ENCODE measurements at places on chromosomes 7 and 10.

GRCh38 chr7:45689011-45689796 is 115.0 kb downstream of the ADCY1 start:
- DNase-seq: peak; percentile 43

DNA sequence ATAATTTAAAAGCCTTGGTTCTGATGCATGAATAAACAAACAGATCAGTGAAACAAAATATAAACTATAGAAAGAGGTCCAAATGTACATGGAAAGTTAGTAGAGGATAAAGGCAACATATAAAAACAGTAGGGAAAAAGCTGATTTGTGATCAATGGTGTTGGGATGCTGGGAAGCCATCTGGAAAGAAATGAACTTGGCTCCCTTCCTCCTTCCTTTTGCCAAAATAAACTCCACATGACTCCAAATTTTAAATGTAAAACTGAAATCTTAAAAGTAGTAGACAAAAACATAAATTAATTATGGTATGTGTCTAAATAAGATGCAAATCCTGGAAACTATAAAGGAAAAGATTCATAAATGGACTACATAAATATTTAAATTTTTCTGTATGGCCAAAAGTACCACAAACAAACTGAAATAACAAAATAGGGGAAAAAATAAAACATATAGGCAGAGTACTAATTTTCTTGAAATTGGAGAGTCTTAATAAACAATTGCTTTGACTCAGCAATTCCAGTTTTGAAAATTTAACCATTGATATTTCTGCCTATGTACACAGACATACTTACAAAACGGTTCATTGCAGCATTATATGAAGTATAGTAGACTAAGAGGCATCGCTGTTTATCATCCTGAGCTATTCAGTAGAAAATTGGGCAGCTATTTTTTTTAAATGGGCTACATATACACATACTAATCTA is 77.0 kb upstream of the TRIM24 start:
- no peak for DNase-seq

GRCh38 chr7:141550386-141551093 is 670 bp upstream of the AGK start:
- DNase-seq: no peak

- DNase-seq: no peak
Observed at GRCh38 chr10:67075491-67075971, 149.7 kb downstream of the LRRTM3 start.

GRCh38 chr10:91909117-91909677 is at the start of gene FGFBP3:
TSS of gene FGFBP3 (minus strand) at chr10:91909486. CDS start at chr10:91908969, 517 bp downstream.
- peak; percentile 82 for DNase-seq

DNA sequence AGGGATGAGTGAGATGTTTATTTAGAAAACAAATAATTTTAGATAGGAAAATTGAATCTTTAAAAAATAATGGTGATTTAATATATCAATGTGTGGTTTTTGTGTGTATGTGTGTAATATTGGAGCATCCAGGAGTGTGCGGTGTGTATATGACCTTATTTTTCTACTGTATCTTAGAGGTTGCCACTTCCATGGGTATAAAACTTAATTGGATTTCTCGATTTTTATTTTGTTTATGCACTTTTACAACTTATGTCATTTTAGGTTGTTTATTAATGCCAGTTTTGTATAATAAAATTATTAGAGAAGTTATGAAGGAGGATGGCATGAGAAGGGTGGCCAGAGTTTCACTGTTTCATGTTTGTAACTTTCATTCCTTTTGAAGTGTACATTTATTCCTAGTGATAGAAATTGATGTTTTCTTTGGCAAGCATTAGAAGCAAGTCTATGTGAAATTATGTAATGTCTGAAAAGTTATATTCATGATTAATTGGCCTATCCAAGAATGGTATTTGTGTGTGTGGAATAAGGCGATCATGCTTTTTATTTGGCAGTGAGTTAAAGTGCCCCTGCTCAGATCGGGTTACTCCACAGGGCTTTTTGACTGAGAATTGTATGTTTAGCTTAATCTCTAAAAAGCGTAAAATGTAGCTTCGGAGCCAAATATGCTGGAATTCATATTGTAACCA is 110.3 kb downstream of the KAT6B start:
- DNase-seq: no peak

DNA sequence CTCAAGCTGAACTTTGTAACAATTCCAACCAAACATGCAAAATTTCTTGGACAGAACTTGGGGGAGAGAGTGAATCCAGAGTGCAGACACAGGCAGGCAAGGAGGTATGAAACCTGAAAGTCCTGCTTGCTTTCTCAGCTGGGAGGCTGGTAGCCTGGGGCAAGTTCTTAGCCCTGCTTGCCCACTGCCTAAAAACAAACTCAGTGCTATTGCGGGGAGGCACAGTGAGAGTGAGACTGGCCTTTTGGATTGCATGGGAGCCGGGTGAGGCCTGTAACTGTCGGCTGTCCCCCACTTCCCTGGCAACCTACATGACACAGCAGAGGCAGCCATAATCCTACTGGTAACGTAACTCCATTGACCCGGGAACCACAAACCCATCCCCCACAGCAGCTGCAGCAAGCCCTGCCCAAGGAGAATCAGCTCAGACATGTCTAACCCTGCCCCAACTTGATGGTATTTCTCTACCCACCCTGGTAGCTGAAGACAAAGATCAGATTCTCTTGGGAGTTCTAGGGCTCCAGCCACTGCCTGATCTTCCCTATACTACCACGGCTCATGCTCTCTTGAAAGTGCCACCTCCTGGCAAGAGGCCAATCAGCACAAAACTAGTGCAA is 663.6 kb downstream of the GRM8 start:
- no peak for DNase-seq

GRCh38 chr10:35516102-35516670 is 89.0 kb upstream of the GJD4 start:
- DNase-seq: no peak

DNA sequence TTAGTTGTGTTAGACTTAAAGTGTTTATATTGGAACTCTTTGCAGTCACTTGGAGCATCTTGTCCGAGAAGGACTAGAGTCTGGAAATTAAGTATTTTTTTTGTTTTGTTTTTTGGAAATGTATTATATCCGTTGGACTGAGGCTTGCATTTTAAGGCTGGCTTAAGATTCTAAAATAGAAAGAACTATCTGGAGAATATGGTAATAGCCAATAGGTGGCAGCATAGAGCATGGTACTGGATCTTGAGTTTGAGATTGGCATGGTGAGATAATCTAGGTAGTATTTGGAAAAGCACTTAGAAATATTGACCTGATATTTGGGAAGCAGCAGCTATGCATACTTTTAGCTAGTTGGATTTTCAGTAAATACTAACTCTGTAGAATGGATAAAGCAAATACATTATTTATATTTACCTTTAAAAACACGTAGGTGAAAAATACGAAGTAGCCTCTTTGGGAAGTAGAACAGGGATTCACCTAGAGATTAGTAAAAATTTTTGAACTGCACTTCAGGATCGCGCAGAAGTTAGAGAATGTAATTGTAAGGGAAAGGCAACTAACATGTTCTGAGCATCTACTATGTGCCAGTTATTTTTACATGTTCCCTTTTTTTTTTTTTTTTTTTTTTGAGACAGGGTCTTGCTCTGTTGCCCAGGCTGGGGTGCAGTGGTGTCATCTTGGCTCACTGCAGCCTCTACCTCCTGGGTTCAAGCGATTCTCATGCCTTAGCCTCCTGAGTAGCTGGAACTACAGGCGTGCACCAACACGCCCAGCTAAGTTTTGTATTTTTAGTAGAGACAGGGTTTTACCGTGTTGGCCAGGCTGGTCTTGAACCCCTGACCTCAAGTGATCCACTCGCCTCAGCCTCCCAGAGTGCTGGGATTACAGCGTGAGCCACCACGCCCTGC is 78.6 kb downstream of the LCOR start:
- peak; percentile 54 for DNase-seq

DNA sequence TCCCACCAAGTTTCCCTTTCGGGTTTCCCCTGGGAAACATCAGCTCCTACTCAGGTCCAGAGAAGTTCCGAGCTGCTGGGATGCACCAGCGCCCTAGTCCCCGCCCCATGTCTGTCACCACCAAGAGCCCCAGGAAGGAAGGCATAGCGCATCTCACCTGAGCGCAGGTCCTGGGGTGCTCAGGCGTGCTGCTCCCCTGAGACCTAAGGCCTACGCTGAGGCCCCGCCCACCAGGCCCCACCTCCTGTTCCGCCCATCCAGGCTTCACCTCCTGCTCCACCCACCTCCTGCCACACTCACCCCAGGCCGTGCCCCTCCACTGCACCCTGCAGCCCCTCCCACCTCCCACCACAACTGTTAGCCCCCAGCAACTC is 1.2 kb upstream of the TFR2 start:
- no peak for DNase-seq

DNA sequence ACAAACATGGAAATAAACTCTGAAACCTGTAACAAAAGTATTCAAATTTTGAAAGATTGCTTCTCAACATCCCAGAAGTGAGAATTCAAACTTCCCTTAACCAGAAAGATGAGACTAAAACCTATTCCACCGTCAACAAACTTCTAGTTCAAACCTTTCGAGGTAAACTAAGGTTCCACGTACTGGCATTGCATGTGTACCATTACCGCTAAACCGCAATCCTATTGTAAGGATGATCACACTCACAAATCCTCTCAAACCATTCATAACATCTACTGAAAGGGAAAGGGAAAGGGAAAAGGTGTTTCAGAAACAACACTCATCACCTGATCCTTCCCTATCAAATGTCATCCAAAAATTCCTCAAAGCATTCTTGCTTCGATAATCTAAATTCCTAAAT is 3.1 kb downstream of the SMURF1 start:
- DNase-seq: no peak

DNA sequence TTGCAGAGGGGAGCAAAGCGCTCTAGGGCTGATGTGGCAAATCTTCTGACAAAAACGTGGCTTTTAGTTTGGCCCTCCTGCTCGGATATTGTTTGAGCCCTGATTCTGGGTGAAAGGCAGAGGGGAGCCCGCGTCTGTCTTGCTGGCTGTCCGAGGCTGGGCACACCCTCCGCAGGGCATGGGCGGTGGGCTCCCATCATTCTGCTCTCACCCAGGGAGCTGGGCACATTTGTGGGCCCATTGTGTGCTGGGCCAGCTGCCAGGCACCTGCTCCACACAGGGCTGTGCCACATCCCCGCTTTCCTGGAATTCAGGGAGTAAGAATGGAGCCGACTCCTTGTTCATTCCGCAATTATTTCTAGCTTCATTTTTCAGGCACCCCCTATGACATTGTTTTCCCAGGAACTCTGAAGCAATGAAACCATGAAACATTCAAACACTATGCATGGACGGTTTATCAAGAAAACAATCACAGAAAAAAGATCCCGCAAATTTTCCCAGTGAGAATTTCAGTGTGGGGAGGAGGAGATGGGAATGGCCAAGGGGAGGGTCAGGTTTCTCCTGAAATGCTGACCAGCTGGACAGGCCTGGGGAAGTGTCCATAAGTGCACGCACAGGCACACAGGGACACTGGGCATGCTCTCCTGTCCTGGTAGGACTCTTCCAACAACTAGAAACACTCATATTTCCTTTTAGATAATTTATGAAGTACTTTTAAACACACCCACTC is 341.1 kb downstream of the CXCL12 start:
- DNase-seq: no peak

- DNase-seq: no peak
Observed at GRCh38 chr7:33457039-33457438, 327.7 kb downstream of the BBS9 start.

DNA sequence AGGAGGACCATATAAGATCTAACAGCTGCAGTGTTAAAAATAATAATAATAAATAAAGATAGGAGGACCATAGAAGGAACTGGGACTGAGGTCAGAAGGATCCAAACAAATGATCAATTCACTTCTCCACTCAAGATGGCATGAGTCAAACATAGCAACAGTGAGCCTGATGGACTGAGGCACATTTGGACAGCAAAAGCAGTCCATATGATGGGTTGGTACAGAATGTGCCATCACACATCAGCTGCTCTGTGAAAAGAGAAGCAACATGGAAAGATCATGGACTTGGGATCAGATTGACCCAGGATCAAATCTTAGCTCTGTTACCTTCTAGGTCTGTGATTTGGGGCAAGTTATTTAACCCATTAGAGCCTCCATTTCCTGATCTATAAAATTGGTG is 188.9 kb upstream of the KMT2E start:
- no peak for DNase-seq

- no peak for DNase-seq
Observed at GRCh38 chr7:140745266-140746058, 49.0 kb downstream of the NDUFB2 start.

- no peak for DNase-seq
Observed at GRCh38 chr7:31815796-31816195, 128.8 kb downstream of the PPP1R17 start.

- DNase-seq: no peak
Observed at GRCh38 chr10:42707234-42707633, 68.9 kb upstream of the ZNF33B start.

GRCh38 chr10:27245836-27246235 is 5.2 kb upstream of the ACBD5 start:
- no peak for DNase-seq

GRCh38 chr10:77223526-77224460 is 413.8 kb downstream of the KCNMA1 start:
- no peak for DNase-seq

DNA sequence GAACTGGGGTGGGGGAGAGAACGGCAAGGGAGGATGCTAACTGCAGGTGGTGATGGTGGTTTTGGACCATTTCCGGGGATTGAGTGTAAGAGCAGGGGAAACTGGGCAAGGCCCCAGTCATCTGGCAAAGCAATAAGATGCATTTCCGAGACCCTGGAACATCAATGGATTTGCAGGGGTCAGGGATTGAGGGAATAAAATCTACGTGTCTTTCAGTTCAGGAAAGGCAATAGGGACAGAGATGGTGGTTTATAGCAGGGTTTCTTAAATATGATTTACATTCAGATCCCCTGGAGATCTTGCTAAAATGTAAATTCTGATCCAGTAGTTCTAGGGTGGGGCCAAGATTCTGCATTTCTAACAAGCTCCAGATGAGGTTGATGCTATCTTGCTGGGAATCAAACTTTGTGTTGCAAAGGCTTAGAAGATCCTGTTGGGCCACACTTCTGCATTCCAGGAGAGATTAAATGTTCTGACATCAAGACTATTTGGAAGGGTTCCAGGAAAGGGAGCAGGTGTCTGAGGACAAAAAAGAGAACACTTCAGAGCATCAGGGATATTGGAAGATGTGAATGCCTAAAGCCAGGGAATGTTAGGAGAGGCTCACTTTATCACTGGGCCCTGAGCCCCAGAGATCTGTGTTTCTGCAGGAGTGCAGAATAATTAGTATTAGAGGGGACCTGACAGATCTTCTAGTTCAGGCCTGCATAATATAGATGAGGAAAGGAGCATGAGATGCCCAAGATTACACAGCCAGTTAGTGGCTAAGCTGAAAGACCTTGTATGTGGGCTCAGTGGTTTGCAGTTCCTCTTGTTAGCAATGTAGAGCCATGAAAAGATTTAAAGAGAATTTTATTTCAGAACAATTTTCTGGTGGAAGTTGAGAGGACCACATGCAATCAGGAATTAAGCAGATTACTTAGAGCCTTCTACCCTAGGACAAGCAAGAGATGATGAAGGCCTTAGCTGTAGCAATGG is 32.4 kb downstream of the BLNK start:
- no peak for DNase-seq

DNA sequence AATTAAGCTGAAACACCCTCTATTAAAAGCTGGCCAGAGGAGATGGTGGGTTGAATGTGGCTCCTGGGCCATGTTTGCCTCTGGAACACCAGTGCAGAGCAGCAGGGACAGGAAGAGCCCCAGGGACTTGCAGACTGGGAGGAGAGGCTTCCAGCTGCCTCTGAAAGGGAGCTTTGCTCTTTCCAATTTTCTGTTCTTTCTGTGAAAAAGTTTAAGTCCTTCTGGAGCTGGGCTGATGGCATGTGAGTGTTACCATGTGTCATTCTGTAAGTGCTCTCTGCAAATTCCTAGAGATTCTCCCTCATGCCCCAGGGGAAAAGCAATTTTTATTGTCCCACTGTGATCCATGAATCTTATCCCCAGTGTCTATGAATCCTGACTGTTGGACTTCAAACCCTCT is 112.8 kb upstream of the LANCL2 start:
- DNase-seq: no peak

Data from RKO (cell line).